ENCODE measurements at places on chromosomes 2 and 18. TPM values are rescaled to one million over a fixed set of nuclear protein-coding genes. Genes with fewer than 3 reads are reported as not detected.

DNA sequence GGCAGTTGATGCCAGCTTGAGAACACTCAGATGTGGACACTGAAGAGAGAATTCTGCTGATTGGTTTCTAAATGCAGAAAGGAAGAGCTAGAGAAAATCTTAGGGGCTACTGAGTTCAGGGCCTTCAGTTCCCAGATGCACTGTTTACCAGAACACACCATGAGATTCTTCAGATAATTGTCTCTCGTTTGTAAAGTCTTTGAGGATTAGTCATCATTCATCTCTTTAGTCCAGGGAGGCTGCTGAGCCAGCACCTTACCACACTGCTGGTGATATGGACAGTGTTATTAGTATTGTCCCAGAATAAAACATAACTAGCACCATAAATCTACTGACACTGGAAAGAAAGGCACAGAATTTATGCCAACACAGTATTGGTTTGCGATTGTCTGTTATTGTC, 690.8 kb upstream of the CELF4 start:
- DNase-seq: no peak

DNA sequence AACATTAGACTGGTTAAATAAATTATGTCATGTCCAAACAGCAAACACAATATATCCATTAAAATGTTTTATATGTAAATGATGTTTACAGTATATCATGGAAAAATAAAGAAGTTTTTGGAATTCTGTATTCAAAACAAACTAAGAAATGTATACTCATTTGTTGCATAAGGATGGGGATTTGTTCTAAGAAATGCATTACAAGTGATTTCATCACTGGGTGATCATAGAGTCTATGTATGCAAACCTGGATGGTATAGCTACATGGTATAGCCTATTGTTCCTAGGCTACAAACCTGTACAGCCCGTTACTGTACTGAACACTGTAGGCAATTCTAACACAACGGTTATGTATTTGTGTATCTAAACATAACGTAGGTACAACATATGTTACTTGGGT, 35.1 kb downstream of the ARL5A start:
- DNase-seq: no peak

GRCh38 chr2:10985260-10985659, 73.5 kb downstream of the KCNF1 start:
- no peak for DNase-seq

- no peak for DNase-seq
Observed at GRCh38 chr18:62772860-62773584, 57.7 kb downstream of the PHLPP1 start.

GRCh38 chr2:183248866-183249567, 124.8 kb downstream of the NUP35 start:
- peak; percentile 3 for DNase-seq

DNA sequence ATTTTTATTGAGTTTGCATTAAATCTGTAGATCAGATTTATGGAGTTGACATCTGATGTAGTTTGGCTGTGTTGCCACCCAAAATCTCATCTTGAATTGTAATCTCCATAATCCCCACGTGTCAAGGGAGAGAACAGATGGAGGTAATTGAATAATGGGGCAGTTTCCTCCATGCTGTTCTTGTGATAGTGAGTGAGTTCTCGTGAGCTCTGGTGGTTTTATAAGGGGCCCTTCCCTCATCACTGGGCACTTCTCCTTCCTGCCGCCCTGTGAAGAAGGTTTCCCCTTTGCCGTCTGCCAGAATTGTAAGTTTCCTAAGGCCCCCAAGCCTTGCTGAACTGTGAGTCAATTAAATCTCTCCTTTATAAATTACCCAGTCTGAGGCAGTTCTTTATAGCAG, 32.2 kb downstream of the ZC3H15 start:
- no peak for DNase-seq

GRCh38 chr18:57194070-57194469, 47.2 kb downstream of the BOD1L2 start:
- DNase-seq: no peak

GRCh38 chr2:42961385-42961811, 169.0 kb upstream of the HAAO start:
- peak; percentile 47 for DNase-seq

DNA sequence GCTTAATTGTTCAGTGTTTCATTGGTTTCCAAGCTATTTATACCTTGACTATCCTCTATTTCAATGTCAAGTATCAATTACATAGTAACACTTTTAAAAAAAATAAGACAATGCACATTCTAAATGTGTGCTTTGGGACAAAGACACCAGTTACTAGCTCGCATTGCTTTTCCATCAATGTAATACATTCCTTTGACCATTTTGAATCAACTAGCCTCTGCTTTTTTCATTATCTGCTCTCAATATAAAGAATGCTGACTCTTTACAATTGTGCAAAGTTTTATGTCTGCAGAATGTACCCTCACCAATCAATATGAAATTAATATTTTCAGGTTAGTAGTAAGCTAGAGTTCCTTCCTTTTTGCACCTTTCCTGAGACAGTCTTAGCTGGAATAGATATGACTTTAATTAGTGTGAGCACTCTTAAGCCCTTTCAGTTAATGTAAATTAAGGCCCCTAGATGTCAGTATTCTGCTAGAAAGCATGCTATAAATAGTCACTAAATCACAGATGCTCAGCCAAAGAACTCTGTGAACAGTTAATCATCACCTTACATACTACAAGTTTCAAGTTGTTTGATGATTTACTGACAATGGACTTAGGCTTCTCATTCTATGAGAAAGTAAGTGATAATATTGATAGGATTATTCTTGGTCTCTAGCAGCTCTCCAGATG, 413.6 kb downstream of the PTH2R start:
- DNase-seq: no peak

DNA sequence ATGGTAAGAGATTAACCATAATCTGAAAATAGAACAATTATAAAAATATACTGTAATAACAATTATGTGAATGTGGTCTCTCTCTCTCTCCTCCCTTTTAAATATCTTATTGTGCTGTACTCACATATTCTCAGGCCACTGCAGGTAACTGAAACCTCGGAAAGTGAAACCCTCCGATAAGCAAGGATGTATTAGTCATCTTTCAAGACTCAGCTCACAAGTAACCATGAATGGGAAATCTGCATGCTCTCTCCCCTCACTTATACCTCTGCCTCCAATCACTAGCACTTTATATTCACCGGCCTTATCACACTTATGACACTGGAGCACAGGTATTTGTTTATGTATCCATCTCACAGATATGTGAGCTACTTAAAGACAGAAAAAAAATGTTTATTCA, 139.7 kb downstream of the LRP2 start:
- no peak for DNase-seq

The UGT1A5 gene
- 2.1 TPM for total RNA-seq

The PID1 gene
- 52.5 TPM for total RNA-seq

The ZAP70 gene
- 5.4 TPM for total RNA-seq
